ENCODE measurements at places on chromosomes 7 and 10.
A peak's percentile ranks its signal among the peaks of the same experiment; 100 is the strongest.

DNA sequence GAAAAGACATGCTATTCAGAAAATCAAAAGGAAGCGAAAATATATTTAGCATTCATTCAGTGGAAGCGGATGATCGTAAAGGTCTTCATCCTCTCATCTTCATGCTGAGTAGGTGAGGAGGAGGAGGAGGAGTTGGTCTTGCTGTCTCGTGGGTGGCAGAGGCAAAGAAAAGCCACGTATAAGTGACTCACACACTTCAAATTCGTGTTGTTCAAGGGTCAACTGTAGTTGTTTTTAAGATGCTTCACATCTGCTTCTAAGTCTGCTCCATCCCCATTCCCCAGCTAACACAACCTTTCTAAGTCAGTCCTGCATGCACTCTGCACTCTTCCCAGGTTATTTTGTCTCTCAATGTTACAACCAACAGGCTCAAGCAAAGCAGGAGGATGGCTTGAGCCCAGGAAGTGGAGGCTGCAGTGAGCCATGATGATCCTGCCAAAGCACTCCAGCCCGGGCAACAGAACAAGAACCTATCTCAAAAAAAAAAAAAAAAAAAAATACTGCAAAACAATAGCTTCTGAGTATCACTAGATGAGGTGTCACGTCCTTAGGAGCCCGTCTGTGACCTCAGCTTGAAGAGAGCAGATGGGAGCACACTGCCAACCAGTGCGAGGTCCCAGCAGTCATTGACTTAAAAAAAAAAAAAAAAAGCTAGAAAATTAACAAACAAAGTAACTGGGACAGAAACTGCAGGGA lies 70.5 kb downstream of the SFMBT2 start:
- peak; percentile 3 for DNase-seq

GRCh38 chr10:30639946-30640786 lies 10.6 kb upstream of the LYZL2 start:
- peak; percentile 85 for DNase-seq

DNA sequence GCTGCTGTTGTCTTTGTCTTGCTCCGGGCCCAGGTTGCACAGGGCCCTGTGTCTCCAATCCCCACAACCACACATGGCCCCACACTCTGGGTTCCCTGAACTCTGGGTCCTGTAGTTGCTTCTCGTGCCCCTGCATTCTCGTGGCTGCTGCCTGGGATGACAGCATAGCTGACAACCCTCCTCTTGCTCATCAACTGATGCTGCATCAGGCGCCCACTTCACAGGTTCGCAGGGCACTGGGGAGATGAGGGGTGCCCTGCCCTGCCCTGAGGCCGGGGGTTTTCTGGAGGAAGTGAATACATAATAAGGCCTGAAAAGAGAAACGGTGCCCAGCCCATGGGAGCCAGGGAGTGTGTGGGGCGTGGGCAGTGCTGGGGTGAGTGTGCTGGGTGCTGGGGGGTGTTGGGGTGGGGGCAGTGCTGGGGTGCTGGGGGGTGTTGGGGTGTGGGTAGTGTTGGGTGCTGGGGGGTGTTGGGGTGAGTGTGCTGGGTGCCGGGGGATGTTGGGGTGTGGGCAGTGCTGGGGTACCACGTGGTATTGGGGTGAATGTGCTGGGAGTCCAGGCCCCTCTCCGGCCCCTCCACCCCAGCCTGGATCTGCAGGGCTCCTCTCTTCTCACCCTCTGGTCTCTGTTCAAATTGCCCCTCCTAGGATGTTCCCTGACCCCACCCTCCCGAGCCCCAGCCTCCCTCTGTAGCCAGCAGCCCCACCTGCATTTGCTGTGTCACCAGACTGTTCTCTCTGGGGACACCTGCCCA lies 2.0 kb upstream of the MTG1 start:
- DNase-seq: no peak

GRCh38 chr7:101171442-101171837 lies 6.1 kb upstream of the VGF start:
- DNase-seq: no peak

GRCh38 chr7:106246902-106247711 lies 37.7 kb downstream of the NAMPT start:
- peak; percentile 55 for DNase-seq

DNA sequence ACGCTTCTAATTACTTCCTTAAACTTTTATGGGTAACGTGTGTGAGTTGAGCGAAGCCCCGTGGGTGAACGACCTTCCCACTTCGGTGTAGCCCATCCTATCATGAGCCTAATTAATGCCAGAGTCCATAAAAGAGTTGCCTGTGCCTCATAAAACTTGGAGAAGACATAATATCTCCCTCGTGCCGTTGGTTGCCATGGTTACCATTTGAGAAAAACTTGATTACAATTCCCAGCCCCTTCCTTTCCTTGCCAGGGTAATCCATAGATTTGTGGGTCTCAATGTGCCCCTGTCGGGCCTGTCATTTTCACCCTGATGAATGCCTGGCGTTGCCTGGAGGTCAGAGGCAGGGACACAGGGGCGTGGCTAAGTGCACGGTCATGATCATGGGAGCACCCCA lies 127.1 kb downstream of the GLRX3 start:
- DNase-seq: no peak

DNA sequence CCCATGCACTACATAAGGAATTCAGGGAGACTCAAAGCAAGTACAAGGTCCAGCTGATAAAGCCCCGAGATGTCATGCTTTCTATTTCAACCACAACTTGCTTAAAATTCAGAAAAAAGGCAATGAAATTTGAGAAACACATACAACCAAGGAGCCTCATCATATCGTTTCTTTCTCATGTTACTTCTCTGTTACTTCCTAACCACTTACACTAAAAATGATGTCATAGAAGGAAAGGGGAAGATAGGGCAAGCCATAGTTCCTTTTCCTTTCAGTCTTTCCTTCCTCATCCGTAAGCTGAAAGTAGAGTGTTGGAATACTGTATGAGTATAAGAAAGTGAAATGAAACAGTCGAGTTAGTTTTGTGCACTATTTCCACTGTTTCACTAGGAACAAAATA lies 27.9 kb upstream of the CDK14 start:
- DNase-seq: no peak

DNA sequence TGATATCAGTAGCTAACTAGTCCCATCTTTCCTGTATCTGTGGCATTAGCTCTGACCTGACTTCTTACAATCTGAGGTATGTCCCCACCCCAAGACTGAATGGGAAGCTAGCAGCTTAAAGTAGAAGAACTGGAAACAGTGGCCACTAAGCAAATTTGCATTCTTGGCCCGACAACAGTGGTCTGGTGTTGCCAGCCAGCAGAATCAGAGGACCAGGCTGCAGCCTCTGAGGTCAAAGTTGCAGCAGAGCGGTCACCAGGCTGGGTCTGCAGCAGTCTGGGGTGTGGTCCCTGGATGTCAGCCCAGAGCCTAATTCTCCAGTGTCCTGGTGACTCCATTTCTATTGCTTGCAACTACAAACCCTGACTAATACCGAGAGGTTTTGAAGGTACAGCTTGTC lies 26.3 kb downstream of the FAM107B start:
- DNase-seq: no peak

DNA sequence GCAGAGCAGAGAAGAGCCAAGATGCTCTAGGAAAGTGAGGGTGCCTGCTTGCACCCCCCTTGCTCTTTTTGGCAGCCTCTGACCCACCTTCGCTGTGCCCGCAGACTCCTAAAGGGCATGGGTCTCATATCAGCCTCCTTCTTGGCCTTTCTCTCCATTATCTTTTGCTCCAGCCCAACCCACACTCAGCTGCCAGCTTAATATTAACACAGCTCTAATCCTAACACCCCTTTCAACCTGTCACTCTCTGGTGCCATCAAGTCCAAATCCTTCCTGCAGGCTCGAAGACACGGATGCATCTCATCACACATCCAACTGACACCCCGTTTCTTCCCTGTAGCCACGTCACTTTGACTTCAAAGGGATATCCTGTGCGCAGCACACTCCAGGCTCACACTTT lies 171.6 kb upstream of the AUTS2 start:
- DNase-seq: no peak

GRCh38 chr7:71480791-71481190 lies 348.8 kb downstream of the GALNT17 start:
- no peak for DNase-seq

- DNase-seq: no peak
Measured at GRCh38 chr10:24419066-24419465, 210.1 kb downstream of the KIAA1217 start.

DNA sequence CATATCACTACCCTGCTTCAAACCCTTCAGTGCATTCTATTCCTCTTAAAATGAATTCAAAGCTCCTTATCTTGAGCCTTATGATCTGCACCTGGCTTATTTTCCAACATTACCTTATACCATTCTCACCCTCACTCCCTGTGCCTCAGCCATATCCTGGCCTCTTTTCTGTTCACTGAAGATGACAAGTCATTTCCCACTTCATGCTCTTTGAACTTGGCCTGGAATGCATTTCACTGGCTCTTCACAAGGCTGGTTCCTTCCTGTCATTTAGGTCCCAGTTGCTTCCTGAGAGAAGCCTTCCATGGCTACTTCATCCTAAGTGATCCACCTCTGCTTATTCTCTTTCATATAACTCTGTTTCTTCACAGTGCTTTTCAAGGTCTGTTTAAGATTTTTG lies 3.2 kb upstream of the LIPF start:
- no peak for DNase-seq

DNA sequence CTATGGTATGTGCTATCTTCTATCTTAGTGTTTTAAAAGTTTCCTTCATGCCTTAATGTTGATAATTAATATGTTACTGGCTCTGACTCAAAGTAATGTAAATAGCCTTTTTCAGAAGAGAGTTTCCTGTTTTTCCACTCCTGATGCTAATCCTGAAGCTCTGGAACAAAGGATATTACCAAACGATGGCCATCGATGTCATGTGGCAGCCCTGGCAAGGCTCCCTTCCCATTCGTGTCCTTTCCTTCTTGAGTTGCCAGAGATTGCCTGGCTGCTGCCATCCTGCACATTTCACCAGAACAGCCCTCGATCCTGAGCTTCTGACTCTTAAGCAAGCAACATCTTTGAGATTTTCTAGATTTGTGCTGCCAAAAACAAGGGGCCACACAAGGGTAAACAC lies 46.0 kb downstream of the RNF133 start:
- peak; percentile 8 for DNase-seq

- DNase-seq: no peak
Measured at GRCh38 chr7:24959735-24960485, 20.1 kb downstream of the OSBPL3 start.
